ENCODE measurements at places on chromosomes 2 and 18.
A peak's percentile ranks its signal among the peaks of the same experiment; 100 is the strongest.

DNA sequence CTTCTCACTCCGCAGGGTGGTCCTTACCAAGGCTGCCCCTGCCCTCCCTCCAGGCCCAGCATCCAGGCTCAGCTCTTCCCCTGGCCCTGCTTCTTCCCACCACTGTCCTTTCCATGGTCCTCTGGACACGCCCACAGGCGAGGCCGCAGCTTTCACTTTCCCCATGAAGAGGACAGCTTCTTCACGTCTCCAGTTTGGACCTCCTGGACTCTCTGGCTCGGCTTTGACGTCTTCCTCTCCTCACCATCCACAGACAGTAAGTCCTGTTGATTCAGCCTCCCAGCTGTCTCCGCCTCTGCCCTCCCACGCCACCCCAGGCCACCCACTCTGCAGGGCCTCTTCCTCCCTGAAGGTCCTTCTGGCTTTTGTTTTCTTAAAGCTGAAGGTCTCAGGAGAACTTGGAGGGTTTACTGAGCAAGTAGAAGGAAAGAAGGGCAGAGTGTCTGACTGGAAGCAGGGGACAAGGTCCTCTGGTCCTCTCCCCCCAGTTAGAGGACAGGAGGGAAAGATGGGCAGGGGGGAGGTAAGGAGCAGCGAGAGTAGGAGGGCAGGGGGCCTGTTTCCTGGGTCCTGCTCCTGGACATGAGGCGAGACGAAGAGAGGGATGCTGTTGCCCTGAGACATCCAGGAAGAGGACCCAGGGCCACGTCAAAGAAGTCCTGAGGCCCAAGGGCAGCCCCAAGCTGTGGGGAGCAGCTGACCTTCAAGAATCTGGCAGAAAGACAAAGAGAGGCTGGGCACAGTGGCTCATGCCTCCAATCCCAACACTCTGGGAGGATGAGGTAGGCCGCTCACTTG, 24.7 kb upstream of the NMUR1 start:
- no peak for DNase-seq

DNA sequence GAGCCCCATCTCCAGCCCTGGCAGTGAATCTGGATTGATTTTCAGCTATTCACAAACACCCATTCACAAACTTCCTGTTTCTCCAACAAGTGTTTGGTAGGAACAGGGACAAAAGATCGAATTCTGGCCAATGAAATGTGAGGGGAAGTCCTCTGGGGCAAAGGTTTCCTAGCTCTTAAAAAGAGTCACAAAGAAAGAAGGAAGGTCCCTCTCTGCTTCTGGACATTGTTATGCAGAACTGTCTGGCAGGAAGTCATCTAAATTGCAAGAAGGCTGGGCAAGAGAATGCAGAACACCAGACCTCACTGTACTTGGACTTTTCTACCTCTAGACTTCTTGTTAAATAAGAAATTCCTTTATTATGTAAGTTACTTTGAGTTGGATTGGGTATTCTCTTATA, 137.3 kb downstream of the CCDC148 start:
- DNase-seq, result no peak

- peak; percentile 37 for DNase-seq
Measured at GRCh38 chr18:3345452-3345851, 83.5 kb downstream of the MYL12B start.

GRCh38 chr18:25298853-25299274, 53.1 kb downstream of the ZNF521 start:
- DNase-seq, result peak; percentile 88

GRCh38 chr2:185299867-185300266, 438.7 kb upstream of the FSIP2 start:
- DNase-seq, result no peak

GRCh38 chr2:197097578-197098366, 171.3 kb upstream of the PGAP1 start:
- DNase-seq, result peak; percentile 71

- peak; percentile 50 for DNase-seq
Measured at GRCh38 chr2:201900362-201900761, 94.0 kb downstream of the CDK15 start.

- no peak for DNase-seq
Measured at GRCh38 chr2:233837694-233838229, 16.6 kb downstream of the HJURP start.

DNA sequence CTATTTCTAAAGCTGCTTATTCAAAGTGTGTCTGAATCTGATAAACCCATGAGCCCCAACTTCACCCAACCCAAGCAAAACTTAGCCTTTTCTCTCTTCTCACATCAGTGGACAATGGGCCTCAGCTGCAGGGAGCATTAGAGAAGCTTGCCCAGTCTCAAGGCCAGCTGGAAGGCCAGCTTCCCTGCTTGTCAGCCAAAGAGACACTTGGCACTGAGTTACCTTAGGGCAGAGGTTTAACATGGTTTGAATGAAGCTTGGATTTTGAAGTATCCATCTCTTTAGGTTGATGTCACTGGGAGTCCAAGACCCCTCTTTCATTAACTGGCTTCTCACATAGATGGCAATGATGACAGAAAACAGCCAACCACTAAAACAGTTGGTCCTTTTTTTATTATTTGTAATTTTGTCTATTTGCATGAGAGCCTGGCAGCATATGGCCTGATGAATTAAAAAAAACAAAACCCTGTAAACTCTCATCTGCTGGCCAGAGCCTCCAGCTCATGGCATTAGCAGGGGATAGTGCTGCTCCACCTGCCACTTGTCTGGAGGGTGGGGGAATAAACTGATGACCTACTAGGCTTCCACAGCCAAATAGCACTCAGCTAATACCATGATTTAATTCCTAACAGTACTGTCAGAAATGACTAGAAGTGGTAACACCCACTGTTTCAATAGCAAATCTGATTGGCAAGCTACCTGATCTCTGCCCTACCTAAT, 137.0 kb downstream of the UBE2E3 start:
- DNase-seq, result no peak

DNA sequence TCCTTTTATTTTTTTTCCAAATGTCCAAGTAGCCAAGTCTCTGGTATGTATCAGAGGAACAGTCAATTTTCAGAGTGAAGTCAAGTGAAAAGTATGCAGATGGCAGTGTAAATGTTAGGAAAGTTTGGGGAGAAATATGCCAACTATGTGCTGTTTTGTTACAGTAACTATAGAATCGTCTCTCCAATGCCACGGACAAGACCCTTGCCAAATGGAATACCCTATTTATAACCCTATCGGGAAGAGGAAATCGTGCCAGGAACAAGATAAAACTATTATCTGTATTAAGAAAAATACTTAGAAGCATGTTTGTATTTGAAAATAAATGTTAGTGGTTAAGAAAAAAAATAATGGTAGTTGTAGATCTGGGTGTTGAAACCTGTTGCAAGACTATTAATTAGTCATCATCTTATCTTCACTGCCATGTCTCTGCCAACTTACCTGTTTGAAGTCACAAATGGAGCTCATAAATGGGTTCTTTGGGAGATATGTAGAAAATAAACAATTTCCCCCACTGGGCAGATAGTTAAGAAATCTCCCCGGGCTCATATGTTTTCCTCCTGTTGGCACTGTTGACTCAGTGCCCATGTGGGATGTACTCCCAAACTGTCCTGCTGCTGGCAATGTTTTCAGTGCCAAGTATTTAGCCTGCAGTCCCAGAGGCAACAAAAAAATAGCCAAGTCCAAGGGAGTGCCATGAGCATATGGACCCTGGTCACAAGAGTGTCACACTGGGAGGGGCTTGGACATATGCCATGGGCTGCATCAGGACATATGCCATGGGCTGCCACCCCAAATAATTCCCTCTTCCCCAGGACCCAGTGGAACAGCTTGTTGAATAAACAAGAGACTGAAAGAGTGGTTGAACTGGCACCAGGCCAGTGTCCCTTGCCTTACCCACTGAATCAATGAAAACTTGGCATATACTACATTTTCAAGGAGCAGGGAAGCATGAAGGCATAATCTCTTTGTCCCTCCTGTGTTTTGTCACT, 366.9 kb downstream of the OSR1 start:
- DNase-seq, result peak; percentile 93

DNA sequence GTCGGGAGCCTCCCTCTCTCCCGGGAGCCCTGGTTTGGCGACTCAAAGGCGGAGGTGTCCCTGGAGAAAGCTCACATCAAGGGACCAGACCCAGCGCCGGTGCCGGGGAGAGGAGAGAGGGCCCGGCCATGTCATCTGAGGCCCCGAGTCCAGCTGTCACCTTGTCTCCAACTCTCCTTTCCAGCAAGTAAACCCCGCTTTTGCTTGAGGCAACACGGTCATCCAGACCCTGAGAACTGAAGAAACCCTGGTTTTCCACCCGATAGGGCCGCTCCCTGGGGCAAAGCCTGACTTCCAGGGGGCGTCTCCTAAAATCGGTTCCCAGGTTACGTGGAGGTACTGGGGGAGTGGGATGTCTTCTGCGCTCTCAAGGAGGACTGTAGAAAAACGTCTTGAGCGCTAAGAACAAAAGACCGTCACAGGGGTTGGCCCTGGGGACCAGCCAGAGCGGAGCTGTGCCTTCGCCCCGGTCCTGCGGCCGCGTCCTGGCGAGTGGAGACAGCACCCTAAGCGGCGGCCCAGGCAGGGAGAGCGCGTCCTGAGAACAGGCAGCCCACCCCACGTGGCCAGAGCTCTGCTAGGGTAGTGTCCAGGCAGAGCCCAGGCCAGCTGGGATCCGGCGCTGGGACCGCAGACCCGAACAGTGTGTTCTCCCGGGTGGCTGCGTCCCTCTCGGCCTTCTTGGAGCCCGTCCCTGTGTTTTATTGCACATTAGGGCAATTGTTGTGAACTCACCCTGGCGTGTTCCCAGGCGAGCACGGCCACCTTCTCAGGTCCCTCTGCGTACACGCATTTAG, 55.7 kb downstream of the TMEM18 start:
- DNase-seq, result no peak

GRCh38 chr18:31723639-31723989, 37.1 kb downstream of the SLC25A52 start:
- DNase-seq, result no peak

- no peak for DNase-seq
Measured at GRCh38 chr2:105397953-105398335, 907 bp downstream of the FHL2 start.

- DNase-seq, result peak; percentile 45
Measured at GRCh38 chr2:104092886-104093285, 761.0 kb upstream of the POU3F3 start.

- no peak for DNase-seq
Measured at GRCh38 chr2:236204953-236205352, 36.8 kb upstream of the GBX2 start.

DNA sequence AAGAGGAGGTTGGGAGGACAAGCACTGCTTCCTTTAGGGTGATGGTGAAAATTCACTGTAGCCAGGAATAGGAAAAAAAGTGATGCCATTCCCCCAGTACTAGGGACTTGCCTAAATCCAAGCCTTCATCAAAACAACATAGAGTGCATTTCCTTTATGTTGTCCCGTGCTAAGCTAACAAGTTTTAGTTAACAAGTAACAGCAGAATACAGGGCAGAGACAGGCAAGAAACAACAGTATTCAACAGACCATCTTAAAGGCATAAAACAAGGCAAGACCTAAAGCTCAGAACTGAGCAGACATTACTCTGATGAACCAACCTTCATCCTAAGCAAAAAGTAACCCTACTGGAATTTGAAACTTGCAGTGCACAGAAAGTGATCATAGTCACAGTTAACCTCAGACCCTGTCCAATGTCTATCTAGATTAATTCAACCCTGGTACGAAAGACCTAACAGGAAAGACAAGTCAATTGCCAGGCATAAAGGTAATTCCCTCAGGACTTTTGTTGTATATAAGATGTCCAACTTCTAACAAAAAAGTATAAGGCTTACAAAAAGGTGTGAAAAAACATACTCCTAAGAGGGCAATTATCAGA, 34.4 kb upstream of the GALNT1 start:
- DNase-seq, result no peak

DNA sequence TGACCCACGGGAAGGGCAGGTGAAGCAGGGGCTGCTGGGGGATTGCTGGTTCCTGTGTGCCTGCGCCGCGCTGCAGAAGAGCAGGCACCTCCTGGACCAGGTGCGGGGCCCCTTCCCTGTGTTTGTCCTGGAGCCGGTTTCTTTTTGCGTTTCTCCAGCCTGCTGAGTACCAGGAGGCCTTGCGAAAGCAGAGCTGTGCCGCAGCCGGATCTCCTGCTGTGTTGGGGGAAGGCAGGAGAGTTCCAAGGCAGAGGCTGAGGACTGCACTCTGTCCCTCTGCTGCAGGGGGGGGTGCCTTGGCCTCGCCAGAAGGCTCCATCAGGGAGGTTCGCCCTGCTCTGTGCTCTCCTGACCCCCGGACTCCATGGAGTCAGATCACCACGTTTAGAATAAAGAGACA, 2.8 kb downstream of the CAPN10 start:
- DNase-seq, result no peak

GRCh38 chr2:181787310-181788048, 104.1 kb upstream of the ITPRID2 start:
- DNase-seq, result no peak

- DNase-seq, result no peak
Measured at GRCh38 chr2:239467956-239468490, 67.2 kb upstream of the HDAC4 start.

DNA sequence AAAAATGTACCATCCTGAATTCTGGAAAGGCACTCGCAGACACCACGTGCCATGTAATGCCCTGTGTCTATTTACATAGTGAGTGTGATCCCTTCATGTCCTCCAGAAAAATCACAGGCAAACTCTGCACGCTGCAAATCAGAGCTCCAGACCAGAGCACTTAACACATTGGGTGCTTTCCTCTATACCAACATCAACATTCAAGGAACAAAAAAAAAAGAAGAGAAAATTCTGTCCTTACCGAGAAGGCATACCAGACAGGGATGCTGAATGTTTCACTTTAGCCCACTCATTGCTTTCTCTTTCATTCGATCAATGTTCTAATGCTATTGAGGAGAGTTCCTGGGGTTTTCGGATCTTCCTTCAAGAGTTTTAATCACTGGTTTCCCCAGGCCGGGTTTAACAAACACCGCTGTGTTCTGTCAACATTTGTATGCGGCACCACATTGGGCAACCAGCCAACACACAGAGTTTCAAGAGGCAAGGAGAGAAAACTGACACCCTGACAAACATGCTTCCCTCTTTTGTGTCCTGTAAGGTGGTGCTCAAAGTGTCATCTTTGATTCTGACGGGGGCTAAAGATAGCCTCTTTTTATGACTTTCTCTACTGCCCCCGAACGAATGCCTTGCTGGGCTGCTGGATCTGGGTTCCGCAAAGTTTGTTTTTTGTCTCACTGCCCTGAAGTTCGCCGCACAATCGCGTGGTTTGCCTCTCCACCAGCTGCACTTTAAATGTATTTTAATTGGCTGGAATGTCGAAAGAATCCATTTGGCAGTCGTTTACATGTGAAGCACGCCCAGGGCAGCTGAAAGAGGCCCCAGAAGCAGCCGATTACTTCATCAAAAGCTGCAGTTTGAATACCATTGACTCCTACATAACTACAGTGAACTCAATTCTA, 106.4 kb upstream of the NCKAP5 start:
- peak; percentile 95 for DNase-seq

GRCh38 chr18:22286585-22286984, 117.2 kb downstream of the GATA6 start:
- no peak for DNase-seq

All from fibroblast of skin of right biceps (primary cell).